ENCODE measurements at places on chromosomes 5 and 9.

DNA sequence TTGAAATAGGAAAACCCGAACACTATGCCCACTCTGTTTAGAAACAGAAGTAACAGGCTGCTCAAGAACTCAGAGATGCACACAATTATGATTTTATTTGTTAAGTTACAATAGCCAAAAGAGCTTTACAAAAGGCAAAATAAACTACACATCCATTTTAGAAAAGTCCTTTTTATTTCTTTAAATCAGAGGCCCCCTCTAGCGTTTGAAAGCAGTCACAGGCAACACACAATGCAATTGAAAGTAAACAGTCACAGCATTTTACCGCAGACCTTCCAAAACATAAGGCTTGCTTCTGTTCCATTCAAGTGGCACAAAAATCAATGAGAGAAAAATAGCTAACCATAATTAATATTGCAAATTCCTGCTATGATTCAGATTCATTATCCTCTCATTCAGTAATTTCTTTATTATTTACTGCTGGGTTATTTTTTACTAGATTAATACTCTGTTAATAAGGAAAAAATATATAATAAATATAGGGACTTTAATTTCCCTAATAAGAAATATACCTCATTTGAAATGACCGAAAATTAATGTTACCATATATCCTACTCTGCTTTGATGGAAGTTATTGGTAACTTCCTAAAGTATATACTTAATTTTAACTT is 78.3 kb downstream of the CEP120 start:
- peak; percentile 18 for DNase-seq

DNA sequence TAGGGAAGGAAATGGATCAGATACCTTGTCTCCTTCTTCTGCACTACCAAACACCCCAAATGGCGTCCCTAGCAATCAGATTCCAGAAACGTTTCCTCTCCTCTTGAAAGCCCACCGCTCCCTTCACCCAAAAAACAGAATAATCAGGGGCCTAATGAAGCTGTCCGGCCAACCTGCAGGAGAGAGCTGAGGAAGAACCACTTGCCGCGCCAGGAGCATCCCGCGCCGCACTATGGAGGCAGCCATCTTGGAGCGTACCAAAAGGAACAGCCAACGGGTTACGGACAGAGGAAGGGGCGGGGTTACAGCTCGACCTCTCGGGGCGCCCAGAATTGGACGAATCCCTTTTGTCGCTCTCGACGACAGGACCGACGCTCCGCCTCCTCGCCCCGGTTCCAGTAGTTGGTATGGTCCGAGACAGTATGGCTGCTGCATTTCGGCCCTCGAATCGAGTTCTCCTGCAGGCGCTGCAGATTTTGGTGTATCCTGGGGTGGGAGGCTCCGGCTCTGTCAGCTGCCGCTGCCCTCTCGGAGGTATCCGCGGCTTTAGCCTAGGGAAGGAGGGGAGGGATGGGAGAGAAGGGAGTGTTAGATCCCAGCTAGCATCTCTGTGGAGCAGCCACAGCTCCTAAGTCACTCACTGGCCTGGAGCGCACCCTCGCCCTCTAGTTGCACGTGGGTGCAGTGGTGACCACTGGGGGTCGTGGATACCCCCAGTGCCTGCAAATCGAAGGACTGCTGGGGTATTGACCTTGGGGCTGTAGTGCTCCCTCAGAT is at the start of the genes MRPS27 and PTCD2:
Gene MRPS27 (minus strand): TSS at position 265 of the 777 bp plus-strand sequence. CDS start 19 bp downstream, at position 246.
Gene PTCD2 (plus strand): TSS at position 398 of the 777 bp plus-strand sequence. CDS start 10 bp downstream, at position 408.
- peak; percentile 97 for DNase-seq

GRCh38 chr5:18455521-18455920 is 821.3 kb downstream of the TAF11L14 start:
- DNase-seq, result no peak

GRCh38 chr9:123996731-123997421 is 14.7 kb upstream of the LHX2 start:
- no peak for DNase-seq

GRCh38 chr5:169944922-169945680 is 35.2 kb downstream of the INSYN2B start:
- no peak for DNase-seq

- no peak for DNase-seq
Measured at GRCh38 chr5:59097116-59097515, 514.2 kb downstream of the RAB3C start.

DNA sequence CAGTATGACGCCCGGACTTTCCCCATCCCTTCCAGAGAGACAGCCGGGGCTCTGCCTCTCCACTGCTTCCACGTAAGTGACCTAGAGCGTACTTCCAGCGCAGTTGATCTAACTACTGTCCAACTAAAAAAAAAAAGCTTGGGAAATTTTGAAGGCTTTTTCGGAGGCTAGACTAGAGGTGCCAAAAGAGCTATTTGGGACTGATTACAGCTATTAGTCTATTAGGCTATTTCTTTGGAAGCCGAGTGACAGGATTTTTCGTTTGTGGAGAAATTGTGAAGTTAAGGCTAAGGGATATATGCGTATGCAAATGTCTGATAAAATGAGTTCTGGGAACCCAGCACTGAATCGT is 1.5 kb downstream of the CCNO start:
- DNase-seq, result no peak

- no peak for DNase-seq
Measured at GRCh38 chr9:132552041-132552440, 30.4 kb upstream of the BARHL1 start.

- no peak for DNase-seq
Measured at GRCh38 chr9:110329639-110330230, 7.9 kb downstream of the TXNDC8 start.

DNA sequence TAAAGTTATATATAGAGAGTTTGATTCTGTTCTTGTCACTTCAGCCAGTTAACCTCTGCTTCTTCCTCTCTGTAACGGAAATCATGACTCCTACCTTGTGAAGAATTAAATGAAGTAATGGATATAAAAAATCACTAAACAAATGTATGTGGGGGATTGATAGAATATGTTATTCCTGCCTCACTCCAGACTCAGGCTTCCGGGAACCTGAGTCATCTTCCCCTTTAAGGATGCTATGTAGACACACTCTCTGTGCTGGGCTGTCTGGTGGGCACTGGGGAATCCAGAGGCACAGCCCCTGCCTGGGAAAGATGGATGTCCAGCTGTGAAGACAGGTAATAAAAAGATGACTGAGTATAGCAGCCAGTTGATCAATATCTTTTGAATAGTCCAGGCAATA is 77.4 kb downstream of the ZNF618 start:
- DNase-seq, result no peak

- DNase-seq, result no peak
Measured at GRCh38 chr5:133453831-133454230, 158.5 kb downstream of the FSTL4 start.

DNA sequence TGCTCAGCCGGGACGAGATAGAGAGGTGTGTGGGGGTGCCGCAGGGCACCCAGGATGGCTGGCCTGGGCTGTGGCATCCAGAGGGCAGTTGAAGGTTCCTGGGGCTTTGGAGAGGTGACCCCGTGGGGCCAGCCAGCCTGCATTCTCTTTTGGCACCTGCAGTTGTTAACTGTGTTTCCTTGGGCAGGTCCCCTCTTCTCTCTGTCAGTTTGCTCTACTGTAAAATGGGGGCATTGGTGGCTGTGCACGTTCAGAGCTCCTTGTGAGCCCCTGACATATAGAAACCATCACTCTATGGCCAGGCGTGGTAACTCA is 8.5 kb downstream of the ZDHHC12 start:
- no peak for DNase-seq

DNA sequence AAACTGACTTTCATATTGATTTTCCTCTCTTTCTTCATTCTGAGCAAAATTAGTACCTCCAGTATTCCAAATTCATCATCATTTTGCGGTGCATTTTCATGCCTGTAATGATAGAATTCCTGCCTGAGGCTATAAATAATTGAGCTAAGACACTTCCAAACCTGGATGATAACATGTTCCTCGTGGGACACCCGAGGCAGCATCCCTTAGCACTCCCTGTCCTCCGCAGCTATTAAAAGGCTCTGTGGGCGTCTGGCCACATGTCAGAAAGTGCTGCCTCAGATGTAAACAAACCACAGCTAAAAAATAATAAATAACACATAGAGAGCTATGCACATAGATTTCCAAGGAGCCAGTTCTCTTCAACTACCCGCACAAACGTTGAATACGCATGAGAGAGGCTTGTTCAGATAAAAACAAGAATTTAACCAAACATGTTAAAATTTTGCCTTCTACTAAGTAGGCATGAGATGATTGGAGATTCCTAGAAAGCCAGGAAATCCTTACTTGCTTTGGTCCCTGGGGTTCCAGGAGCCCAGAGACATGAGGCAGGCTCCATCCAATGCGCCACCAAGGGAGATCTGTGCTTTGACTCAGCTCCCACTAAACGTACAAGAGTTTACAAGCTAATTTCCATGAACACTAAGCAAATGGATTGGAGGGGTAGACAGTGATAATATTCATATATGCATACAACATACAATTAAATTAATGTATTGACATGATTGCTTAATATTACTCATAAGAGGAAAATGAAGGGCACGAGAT is 82.7 kb downstream of the SHC3 start:
- no peak for DNase-seq

All from GM04504 (cell line).